NCI-H2081 (cell line): ENCODE measurements at places on chromosomes 3 and 15.

DNA sequence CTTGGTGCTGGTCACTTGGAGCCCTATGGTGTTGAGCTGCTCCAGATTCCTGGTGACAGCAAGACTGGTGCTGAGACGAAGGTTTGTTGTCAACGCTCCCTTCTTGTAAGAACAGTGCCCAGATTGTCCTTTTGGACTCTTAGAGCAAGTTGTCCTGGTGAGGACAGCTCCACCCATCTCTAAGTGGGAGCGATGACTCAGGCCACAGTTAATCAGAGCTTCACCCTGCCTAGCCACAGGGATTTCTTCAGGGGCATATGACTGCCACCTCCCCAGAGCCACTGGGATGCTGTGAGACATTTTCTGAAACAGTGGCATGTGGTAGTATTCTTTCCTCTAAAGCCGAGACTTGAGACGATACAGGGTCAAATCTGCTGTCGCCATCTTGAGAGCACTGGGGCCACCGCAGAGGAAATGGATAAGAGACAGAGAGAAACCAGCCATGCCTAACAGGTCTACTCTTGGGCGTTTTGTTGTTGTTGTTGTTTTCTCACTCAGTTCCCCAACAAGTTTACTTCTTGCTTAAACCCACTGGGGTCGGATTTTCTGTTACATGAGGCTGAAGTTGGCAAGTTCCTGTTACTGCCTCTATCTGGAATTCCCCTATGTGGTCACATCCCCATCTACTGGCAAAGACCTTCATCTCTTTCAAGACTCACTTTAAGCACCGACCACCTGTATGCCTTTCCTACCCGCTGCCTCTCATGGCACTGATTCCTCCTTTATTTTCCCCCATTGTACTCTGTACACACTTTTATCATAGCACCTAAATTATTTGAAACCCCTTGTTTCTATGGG, 16.0 kb upstream of the PCOLCE2 start:
- DNase-seq = no peak

DNA sequence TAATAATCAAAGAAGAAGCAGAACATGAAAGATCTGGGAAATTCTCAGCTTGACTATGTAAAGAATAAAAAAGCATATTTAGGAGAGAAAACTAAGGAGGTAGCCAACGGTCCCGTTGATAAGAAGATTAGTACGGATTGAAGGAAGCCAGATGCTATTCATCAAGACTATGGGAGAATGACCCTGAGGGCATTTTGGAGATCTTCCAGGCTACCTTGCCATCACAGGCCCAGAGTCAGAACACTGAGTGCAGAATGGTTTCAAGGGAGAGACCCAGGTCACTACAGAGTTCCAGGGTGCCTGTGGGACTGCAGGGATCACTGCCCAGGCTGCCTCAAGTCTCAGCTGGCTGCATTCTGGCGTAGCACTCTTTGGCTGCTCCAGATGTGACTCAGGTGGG, 752.9 kb upstream of the ARPP21 start:
- no peak for DNase-seq

- DNase-seq = no peak
Measured at GRCh38 chr15:94749811-94750617, 518.7 kb downstream of the MCTP2 start.

DNA sequence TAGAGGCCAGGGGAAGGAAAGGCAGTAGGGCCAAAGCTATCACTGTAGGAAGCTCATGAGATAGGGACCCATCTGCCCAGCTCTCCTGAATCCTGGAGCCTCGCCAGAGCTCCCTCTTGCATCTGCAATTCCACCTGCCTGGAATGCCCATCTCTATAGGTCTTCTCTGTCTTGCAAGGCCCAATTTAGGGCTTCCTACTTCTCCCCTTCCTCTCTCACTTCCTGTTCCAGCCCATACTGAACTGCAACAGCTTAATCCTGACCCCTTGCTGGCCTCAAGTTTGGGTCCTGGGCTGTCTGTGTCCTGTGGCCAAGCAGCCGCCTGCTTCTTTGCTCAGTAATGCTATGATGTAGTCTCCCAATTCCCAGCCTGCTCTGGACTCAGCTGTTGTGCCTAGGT, 3.6 kb upstream of the PTPN23 start:
- no peak for DNase-seq
